ENCODE measurements at places on chromosomes 12 and 14.

DNA sequence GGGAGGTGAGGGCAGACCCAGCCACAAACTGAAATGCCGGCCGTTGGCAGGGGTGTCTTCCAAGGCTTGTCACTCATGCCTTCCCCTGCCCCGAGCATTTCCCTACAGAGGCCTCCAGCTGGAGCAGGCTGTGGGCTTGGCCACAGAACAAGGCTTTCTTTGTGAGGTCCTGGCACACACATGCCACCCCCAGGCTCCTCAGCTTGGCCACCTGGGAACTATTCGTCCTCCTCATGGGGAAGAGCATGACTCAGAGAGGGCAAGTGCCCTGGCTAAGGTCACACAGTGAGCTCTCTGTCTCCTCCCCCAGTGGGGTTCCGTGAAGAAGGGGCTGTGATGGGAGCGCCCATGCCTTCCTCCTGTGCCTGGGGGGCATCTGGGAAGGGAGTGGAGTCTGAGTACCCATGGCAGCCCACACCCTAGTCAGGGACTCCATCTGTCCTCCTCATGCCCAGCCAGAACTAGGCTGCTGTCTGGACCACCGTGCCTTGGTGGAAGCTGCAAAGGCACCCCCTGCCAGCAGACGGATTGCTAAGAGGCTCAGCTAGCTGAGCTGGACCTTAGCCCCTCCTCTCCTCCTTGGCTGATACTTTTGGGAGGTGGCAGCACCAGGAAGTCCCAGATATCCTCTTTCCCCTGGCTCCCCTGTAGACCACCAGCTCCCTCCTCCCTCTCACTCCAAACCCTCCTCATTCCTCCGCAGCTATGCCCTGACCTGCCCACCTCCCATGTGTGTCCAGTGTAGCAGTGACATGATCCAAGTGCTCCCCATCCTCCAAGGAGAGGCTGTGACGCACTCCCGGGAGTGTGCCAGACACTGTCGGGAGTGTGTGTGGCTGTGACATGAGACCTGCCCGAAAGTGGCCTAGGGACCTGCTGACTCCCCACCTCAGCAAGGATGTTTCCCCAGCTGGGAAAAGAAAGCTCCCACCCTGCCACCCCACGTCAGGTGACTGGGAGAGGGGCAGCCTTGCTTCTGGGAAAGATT lies 21.4 kb downstream of the ABCB9 start:
- DNase-seq: no peak

DNA sequence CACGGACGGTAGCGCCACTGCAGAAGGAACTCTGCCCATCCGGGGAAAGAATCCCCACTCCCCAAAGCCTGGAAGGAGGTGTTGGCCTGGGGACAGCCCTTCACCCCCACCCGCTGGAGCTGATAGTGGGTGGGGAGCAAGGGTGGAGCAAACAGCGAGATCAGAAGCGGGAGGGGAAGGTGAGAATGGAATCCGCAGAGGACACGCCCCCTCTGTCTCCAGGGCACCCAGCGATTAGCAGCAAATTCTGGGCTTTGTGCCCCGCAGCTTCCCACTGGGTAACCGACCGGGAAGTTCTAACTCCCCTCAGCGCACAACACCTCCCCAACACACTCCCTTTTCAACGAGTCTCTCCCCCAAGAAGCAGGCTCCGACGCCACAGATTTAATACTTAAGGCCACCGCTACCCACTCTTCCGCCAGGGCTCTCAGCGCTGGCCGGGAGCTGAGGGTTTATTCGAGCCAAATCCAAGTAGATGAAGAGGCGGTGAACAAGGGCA lies 1.4 kb downstream of the SLC25A29 start:
- peak; percentile 73 for DNase-seq

DNA sequence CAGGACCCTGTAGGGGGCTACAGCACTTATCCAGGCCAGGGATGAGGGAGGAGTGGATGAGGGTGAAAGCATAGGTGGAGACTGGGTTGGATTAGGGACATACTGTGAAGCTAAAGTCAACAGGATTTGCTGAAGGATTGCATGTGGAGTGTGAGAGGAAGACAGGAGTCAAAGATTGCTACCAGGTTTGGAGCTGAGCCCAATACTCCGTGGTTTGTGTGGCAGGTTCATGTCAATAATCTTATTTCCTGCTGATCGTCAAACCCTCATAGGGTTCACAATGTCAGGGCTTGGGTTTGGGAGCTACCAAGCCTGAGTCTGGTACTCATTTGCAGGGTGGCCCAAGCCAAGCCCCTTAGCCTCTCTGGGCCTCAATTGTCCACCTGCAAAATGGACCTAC lies 77.1 kb upstream of the PLXNC1 start:
- DNase-seq: no peak

- no peak for DNase-seq
These were observed 126.4 kb upstream of the FOXN3 start for GRCh38 chr14:89543425-89543790.

GRCh38 chr12:72586456-72586855 lies 314.3 kb downstream of the TRHDE start:
- peak; percentile 10 for DNase-seq

- DNase-seq: no peak
These were observed 11.4 kb upstream of the ART4 start for GRCh38 chr12:14854586-14855183.

- DNase-seq: peak; percentile 50
These were observed 1.8 kb upstream of the ZBTB39 start for GRCh38 chr12:57008178-57008577.

- no peak for DNase-seq
These were observed 48.2 kb upstream of the DYNC1H1 start for GRCh38 chr14:101915871-101916815.

- DNase-seq: no peak
These were observed 23.1 kb upstream of the NKX2-8 start for GRCh38 chr14:36605506-36605857.

DNA sequence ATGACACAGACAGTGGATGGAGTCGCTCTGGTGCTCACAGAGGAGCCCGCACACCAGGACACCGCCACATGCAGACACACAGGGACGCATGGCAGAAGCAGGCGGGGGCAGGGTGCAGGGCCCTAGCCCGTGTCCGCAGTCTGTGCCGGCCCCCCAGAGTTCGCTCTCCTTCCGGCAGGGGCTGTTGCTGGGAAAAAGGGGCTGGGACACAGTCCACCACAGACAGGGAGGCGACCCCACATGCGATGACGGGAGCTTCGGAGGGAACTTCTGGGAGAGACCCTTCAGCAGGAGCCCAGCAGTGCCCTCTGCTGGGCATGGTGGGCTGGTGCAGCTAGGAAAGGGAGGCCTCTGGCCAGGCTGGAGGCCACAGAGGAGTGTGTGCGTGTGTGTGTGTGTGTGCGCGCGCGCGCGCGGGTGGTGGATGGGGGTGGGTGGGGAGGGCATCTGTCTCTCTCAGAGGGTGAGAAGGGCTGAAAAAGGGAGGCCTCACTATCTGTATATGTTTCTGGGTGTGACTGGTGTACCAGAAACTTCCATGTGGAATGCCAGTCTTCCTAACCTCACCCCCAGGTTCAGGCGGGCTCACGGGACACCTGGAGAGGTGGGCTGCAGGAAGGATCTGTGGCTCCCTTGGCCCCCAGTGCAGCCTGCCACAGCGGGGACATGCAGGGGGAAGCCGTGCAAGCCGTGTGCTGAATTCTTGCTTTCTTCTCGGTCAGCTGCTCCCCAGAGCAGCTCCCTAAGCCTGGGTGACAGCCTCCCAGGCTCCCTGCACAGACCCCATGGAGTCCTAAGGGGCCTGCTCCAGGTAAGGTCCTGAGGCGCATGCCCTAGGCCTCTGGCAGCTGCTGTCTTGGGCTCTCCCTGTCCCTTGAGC lies 60.7 kb downstream of the PLEKHG3 start:
- DNase-seq: peak; percentile 87

DNA sequence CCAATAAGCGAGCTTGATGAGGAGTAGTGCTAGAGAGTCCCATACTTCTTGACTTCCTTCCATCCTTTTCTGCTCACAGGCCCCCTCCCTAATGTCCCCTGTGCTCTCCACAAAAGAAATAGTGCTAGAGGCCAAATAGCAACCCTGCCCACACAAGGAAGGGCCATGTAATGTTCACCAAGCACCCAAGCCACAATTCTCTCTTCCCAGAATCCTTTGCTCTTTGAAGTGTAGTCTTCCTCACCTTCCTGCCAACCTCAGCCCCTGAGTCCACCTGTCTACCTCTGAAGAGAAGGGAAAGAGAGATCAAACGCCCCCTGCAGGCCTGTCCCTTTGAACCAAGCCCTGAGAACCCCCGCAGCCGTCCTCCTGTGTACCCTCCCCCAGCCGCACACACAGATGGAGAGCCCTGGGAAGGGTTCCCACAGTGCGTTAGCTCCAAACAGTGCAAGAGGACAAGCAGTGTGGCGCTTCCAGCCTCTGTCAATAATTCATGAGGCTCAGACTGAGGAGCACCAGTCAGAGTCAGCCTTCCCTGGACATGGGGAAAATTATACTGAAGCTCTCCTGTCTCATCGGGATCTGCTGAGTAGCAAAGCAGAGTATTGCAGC lies 1.9 kb upstream of the DHRS4 start:
- no peak for DNase-seq

DNA sequence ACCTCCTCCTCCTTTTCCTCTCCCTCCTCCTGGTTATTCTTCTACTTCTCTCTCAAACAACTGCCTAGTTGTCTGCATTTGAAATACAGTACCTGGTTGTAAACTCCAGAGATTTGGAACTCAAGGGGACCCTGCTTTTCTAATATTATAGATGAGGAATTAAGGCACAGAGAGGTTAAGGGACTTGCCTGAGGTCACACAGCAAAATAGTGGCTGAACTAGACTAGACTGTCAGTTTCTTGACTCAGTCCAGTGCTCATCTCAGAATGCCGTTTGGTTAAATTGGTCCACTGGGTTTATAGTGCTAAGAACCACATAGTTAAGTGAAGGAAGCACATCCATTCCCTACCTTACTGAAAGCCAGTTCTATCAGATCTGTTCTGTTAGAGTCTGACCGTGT lies 105.9 kb upstream of the VASH1 start:
- no peak for DNase-seq

DNA sequence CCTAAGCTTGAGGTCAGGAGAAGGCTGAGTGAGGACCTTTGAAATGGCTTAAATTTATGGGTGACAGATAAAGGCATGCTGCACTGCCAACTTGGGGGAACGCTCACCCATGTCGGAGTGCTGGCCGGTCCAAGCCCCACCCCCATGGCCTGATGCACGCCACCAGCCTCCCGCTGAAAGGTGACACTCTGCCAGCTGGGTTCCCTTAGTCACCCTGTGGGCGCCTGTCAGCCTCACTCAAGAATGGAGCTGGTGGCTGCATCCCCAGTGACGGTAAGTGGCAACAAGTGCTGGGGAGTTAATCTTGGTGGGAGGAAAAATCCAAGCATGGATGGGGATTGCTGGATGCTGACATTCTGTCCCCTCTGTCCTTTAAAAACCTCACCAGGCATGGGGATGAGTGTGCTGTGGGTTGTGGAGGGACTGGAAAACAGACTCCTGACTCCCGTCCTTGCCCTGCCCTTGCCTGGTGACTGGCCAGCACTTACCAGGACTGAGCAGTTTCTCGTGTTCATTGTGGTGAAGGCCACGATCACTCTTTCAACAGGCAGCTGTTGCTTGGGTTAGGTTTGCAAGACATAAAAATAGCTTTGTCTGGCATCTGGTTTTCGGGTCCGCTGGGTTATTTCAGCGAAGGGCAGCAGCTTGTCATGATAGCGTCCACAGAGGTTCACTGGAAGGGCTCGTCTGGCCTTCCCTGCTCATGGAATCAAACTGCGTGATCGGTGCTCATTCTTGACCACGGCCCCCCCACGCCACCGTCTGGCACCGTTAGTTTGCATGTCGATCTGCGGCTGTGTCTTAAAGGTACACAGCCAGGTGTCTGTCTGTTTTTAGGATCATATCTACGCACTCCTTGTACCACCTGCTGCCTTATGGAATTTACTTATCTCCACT lies 15.0 kb downstream of the ACACB start:
- peak; percentile 51 for DNase-seq

DNA sequence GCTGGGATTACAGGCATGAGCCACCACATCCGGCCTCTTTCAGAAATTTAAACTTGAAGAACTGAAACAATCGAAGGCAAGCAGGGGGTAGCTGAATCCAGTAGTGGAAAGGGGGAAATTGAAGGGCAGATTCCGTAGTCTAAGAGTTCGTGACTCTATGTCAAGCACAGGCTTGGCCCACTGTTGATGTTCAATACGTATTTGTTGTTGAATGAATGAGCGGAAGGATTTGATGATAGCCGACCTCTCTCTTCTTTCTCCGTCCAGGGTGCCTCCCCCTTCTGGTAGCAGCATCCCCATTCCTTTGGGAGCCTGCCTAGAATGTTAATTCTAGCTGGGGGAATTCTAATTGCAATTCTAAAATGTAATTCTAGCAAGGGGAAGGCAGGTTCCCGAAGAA lies 59.8 kb upstream of the MED13L start:
- peak; percentile 41 for DNase-seq

DNA sequence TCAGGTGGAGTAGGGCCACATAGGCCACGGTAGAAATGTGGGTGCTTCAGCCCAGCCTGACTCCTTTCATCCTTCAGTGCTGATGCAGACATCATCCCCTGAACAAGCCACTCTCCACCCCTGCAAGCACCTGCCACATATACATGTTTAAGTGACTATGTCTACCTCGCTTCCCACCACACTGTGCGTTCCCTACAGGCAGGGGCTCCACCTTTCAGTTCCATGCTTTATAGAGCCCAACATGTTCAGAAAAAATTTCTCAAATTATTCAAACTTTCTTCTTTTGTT lies 11.6 kb downstream of the SLC7A7 start:
- no peak for DNase-seq

DNA sequence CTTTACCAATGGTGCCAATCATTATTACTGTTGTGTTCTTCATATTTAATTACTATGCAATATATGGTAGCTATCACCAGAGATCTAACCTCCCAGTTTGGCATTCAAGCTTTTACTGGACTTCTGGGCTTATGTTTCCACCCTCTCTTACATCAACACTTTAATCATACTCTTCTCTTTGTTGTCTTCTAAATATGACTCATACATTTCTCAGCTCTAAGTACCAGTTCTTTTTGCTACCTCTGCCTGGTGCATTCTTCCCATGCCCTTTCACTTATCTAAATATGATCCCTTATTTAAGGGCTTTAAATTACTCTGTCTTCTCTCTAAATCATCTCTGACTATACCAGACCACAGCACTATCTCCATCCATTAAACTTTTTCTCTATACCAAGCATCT lies 246.1 kb upstream of the CCDC196 start:
- DNase-seq: no peak

- DNase-seq: no peak
These were observed 8.8 kb downstream of the ALDH2 start for GRCh38 chr12:111775205-111776193.

GRCh38 chr12:122981587-122982476 lies 1.4 kb downstream of the ARL6IP4 start:
- no peak for DNase-seq

GRCh38 chr12:131672311-131672940 lies 38.5 kb upstream of the SFSWAP start:
- no peak for DNase-seq

DNA sequence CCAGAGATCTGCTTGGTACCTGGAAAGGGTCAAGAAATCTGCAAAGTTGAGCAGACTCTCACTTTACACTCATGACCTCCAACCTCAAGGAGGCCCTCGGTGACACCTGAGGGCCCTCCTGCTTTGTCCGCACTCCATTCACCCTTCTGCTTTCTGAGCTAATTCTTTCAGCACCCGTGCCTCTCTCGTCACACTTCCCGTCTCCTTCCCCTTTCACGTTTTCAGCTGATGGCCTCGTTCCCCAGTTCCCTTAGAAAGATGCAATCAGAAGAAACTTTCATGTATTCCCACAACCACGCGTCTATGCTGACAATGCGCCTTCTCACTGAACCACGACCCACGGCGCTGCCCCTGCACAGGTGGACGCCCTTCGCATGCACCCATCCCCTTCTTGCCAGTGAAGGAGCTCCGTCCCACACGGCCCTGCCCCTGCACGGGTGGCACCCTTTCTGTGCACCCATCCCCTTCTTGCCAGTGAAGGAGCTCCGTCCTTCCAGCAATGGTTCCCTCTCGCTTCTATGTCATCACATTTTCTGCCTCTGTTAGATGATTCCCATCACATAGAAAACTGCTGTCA lies 340.1 kb upstream of the FKBP4 start:
- DNase-seq: no peak
